LNCaP clone FGC (cell line): ENCODE measurements at places on chromosomes 5 and 9.

DNA sequence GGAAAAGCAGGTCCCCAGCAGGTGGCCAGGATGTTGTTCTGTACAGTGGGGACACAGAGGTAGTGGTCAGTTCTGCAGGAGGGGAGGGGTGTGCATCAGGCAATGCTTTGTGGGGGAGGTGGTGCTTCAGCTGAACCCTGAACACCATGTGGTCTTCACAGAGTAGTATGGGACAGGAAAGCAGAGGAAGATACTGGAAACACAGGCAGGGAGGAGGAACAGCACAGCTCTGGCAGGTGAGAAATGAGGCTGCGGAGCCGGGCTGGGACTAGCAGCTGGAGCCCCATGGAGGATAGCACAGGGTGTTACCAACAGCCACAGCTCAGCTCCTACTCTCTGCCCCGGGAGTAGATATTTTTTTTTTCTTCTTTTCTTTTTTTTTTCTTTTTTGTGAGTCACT, 161.5 kb downstream of the ENTREP1 start:
- DNase-seq: no peak

DNA sequence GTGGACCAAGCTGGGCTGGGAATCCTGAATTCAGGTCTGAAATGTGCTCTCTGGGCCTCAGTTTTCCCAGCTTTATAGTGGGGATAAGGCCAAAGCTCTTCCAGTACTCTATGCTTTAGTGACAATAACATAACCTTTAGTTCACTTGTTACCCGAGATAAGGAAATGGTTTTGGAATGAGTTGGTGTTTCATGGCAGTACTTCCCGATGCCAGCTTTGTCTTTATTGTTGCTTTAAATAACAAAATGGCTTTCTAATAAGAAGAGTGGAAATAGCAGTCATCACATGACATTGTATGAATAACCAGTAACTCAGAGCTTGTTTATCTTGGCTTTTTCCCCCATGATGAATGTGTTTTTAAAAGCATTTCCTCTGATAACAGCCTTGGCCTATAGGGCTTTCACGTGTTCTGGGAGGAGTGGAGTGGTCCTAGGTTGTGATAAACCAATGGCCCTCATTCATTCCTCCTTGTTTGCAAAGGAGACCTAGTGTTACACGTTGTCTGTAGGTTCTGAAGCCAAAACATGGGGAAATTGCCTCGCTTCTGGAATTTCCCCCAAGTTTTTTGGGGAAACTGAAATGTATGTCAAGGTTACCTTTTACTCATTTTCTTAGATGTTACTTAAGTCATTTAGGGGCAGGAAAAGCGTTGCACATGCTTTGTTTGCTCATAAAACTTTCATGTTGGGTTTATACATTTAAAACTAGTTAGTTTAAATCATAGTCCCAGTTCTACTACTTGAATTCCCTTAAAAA, 53.7 kb downstream of the ZNF618 start:
- no peak for DNase-seq

DNA sequence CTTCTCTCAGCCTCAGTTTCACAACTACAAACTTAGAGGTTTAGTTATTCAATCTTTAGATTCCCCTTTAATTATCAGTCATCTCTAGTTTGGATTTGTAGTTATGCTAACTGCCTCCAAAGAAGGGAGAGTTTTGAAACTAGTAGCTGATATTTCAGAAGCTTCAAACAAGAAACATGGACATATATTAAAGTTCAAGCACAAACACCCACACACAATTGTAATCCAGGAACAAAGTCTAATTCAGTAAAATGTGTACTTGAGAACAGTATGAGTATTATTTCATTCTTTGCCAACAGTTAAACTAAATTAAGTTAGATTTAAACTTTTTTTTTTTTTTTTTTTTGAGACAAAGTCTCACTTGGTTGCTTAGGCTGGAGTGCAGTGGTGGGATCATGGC, 71.2 kb upstream of the ABCA1 start:
- DNase-seq: no peak

GRCh38 chr5:160250226-160250625, 20.9 kb downstream of the FABP6 start:
- no peak for DNase-seq

- DNase-seq: no peak
Measured at GRCh38 chr5:143576711-143577484, 173.4 kb upstream of the NR3C1 start.

DNA sequence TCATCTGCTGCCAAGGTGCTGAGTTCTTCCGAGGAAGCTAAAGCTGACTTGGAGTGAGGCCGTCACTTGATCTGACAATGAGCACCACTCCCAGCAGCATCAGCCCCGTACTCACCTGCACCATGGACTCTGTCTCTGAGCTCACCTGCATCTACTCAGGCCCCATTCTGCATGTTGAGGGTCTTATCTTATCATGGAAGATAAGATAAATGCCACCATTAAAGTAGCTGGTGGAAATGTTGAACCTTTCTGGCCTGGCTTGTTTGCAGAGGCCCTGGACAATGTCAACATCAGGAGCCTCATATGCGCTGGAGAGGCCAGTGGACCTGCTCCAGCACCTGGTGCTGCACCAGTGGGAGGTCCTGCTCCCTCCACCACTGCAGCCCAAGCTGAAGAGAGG, 35.0 kb upstream of the HMGCS1 start:
- no peak for DNase-seq

- DNase-seq: no peak
Measured at GRCh38 chr9:78507037-78507436, 210.1 kb downstream of the PSAT1 start.

DNA sequence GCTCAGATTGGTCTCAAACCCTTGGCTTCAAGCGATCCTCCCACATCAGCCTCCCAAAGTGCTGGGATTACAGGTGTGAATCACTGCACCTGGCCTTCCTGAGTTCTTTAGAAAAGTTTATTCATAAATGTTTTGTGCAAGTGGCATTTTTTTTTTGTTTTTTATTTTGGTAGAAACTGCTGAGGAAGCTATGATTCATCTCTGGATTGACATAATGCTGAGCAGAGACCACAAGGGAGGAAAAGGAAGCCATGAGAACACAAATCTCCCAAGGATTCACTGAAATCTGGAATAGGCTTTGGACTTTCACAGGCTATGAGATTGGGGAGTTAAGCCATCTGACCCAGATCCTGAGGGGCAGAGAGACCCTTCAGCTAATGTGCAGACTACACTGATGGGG, 3.4 kb upstream of the SLC46A2 start:
- DNase-seq: no peak

- no peak for DNase-seq
Measured at GRCh38 chr9:135105938-135106491, 18.5 kb downstream of the OLFM1 start.

- DNase-seq: no peak
Measured at GRCh38 chr9:93549611-93550010, 26.8 kb upstream of the PHF2 start.

DNA sequence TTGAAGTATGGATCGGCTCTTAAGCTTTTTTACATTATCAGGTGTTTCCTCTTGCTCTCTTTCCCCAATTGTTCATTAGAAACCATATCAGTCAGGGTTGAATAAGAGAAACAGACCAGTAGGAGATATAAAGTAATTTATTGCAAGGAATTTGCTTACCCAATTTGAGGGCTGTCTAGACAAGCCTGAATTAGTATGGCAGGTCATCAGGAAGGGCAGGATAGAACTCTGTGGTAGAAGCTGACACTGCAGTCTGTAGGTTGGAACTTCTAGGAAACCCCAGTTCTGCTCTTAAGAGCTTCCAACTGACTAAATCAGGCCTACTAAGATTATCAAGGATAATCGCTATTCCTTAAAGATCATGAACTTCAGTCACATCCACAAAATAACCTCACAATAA, 24.3 kb downstream of the ISOC1 start:
- DNase-seq: no peak

GRCh38 chr5:126732716-126733115, 44.2 kb upstream of the LMNB1 start:
- no peak for DNase-seq

DNA sequence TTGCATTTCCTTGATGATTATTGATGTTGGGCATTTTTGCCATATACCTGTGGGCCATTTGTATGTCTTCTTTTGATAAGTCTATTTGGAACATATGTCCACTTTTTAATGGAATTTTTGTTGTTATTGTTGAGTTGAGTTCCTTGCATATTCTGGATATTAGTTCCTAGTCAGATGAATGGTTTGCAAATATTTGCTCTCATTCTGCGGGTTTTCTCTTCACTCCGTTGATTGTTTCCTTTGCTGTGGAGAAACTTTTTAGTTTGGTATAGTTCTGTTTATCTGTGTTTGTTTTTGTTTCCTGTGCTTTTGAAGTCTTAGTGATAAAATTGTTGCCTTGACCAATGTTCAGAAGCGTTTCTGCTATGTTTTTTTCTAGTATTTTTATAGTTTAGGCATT, 13.0 kb downstream of the OSMR start:
- no peak for DNase-seq

- DNase-seq: no peak
Measured at GRCh38 chr9:95055334-95055850, 262.1 kb downstream of the FANCC start.

GRCh38 chr5:138354926-138355378, 2.5 kb downstream of the KDM3B start:
- DNase-seq: no peak

DNA sequence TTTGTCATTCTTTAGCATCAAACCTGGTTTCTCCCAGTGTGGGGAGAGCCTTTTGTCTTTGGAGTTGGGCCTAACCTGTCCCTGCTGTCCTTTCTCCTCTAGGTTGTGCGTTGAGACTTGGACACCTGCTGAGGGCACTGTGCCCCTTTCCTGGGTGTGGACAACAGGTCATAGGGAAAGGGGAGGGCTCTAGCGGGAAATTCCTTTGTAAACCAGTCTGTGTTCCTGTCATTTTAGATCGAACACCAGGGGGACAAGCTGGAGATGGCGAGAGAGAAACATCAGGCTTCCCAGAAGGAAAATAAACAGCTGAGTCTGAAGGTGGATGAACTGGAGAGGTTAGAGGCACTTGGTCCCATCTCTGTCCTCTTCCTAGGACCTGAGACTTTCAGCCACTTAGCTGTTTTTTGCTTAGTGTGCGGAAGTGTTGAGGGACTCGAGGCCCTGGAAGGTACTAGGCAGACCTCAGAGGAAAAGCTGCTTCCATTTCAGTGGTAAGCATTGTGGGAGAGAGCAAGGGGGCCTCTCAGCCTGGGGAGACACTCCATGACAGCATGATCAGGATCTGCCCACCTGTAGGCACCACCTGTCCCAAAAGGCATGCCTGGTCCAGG, 8.6 kb upstream of the GLE1 start:
- DNase-seq: no peak

- no peak for DNase-seq
Measured at GRCh38 chr9:27387722-27388121, 90.8 kb upstream of the EQTN start.

GRCh38 chr5:178542455-178542854, 47.7 kb downstream of the COL23A1 start:
- DNase-seq: no peak

DNA sequence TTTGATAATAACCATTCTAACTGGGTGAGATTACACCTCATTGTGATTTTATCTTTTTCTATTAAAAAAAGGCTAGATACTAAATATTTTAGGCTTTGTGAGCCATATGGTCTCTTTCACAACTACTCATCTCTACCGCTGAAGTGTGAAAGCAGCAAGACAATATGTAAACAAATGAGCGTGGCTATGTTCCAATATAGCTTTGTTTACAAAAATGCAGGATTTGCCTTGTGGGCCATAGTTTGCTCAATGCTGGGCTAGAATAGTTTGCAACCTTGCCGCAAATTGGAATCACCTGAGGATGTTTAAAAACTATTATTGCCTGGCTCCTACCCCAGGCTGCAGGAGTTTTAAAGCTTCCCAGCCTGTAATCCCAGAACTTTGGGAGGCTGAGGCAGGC, 10.2 kb upstream of the GPR150 start:
- peak; percentile 17 for DNase-seq

- DNase-seq: no peak
Measured at GRCh38 chr5:72608926-72609325, 101.7 kb upstream of the ZNF366 start.

GRCh38 chr9:81671880-81672280, 17.5 kb downstream of the TLE1 start:
- DNase-seq: no peak

DNA sequence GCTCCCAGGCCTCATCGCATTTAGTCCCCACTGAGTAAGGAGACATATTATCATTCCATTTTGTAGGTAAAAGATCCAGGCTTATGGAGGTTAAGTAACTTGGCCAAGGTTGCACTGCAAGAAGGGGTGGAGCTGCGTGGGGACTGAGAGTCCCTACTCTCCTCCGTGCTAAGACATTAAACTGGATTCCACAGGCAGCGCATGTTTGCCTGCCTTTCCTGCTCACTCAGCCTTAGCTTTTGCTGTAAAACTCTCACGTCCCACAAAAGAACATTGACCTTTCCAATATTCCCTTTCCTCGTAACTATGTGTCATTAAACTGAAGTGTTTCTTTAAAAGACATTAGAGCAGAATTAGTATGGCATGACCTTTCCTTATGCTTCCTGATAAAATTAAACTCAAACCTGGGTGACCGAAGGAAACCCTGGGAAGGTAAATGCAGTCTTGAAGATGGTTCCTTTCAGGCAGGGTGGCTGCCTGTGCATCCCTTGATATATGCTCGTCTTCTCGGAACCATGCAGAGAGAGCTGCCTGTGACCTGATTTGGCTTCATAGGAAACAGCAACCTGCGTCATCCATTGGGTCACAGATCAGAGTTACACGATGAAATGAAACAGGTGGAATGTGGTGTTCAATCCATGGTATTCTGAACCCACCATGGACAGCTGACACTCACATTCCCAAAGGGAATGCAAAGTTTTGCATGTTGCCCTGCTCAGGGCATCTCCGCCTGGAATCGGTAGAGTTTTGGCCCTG, 85.9 kb downstream of the TMEM252 start:
- DNase-seq: no peak

DNA sequence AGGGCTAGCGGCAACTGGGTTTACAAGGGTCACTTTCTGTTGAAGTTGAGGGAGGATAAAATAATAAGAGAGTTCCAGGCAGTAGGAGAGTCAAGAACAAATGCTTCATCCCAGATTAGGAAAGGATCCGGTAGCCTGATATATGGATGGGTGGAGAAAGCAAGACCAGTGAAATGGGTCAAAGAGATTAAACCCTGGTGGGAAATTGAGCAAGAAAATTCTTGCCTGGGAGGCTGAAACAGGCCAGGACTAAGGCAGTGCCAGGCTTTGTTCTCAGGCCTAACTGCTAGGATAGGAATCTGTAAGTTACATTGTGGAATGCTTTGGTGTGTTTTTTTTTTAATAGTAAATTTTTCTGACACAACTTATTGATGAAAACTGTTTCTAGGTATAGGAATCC, 257.4 kb upstream of the RFX3 start:
- no peak for DNase-seq

DNA sequence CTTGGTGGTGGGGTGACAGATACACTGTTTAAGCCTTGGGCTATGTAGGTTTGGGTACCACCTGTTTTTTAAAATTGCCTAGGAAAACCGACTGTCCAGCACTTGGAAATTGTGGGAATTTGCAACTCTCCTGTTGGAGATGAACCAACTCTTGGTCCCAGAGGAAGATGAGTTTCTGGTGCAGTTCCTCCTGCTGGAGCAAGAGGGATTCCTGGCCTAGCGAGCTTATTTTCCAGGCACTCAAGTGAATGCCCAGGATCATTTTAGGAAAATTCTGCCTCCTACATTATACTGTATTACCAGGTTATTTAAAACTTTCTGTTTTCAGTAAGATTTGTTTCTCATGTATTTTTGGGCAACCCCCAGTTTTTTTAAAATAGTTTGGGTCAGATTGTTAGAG, 33.7 kb downstream of the AP3S1 start:
- DNase-seq: no peak
